Effector memory CD8-positive, alpha-beta T cell (primary cell): ENCODE measurements at places on chromosomes 1 and 21.

DNA sequence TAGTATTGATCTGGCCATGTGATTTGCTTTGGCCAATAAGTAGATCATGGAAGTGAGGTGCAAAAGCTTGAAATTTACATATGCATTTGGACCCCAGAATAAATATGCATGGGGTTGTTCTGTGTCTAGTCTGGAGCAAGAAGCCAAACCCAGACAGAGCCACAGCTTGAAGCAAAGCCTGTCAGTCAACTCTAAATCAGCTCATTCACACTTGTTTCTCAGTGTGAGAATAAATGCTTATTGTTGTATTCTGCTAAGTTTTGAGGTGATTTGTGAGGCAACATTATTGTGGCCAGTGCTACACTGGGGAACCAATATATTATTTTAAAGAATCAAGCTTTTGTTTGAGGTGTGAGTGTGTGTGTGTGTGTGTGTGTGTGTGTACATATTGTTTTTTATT, 12.2 kb upstream of the PGLYRP3 start:
- DNase-seq, result no peak

DNA sequence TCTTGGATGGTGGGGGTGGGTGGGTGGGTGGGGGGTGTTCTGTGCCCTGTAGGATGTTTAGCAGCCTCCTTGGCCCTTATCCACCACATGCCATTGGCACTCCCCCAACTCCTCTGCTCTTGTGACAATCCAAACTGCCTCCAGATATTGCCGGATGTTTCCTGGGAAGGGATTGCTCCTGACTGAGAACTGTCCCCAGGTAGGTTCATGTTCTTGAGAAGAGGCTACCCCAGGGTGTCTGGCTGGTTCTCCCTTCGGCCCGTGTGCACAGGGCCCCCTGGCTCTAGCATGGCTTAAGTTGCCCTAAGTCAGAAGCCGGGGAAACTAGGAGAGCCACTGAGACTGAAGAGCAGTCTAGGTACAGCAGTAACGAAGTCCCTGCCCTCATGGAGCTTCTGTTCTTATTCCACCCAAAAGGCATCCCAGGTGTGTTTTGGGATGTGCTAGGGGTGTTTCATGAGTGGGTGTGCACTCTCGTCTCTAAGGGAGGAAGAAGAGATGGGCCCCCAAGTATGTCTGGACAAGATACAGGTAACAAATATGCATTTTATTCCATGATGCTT, 19.8 kb upstream of the THRAP3 start:
- DNase-seq, result no peak

GRCh38 chr1:182446033-182446669, 3.8 kb upstream of the RGSL1 start:
- DNase-seq, result no peak

DNA sequence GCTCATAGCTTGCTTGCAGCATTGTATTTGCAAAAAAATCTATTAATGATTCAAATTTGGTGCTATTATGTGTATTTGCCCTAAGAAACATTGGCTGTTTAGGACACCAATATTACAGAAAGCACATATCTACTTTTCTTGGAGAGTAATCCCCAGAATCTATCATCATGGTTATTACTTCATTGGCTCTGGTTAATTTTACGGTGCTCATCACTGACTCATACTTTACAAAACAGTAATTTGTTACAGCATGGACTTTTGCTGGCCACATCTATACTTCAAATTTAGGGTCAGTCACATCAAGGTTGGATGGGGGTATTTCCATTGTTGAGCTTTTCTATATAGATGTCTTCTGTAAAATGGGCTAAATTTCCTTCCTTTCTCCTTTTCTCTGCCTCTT, 45.7 kb downstream of the SH3GLB1 start:
- no peak for DNase-seq
